ENCODE measurements at places on chromosomes 7 and 10.

GRCh38 chr7:37149051-37149772, 299.5 kb downstream of the ELMO1 start:
- DNase-seq = no peak

DNA sequence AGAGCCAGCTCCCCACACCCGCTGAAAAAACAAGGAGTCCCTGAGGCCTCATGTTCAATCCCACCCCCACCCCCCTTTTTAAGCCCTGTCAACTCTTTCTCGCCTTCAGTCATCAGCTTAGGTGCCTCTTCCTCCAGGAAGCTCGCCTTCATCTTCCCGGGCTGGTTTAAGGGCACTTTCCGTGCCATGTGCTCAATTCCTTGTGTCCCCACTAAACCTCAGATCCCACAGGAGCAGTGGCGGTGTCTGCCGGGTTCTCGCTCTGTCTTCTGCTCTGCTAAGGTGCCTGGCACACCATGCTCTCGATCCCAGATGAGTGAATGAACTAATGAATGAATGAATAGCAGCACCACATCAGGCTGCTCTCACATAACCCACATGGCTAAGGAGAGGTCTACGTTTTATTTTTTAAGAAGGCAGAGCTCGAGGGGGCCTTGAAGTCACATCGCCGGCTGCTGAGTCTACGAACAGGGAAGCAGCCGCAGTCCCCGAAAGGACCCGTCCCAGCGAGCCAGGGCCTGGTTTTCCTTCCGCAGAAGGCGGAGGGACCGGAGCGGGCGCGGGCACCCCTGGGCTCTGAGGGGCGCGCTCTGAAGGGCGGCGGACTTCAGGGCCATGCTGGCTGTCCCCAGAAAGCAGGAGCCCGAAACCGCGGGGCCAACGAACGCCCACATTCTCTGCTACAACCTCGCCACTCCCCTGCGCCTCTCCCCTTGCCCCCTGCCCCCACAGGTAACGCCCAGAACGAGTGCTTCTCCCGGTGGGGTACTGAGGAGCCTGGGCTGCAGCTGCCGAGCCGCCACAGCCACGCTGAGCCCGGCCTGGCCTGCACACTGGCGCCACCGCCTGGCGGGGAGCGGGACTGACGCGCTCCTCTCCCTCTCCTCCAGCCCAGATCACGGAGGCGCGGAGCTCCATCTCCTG, 73.4 kb upstream of the KCNMA1 start:
- peak; percentile 63 for DNase-seq

DNA sequence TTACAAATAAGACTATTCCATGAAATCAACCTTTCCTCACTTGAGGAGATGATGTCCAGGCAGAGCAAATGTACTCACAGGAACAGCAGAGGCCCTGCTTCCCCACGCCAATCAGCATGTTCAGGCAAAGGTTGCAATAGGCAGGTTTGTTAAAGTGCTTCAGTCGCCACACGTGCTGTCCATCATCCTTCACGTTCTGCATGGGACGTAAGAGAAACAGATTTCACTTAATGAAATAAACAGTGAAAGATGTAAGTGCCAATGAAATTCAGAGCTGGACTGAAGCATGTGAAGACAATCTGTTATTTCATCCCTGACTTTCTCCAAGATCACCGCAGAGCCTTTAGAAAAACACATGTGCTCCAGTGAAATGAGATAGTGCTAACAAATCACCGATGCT, 217.4 kb downstream of the DGKB start:
- no peak for DNase-seq

DNA sequence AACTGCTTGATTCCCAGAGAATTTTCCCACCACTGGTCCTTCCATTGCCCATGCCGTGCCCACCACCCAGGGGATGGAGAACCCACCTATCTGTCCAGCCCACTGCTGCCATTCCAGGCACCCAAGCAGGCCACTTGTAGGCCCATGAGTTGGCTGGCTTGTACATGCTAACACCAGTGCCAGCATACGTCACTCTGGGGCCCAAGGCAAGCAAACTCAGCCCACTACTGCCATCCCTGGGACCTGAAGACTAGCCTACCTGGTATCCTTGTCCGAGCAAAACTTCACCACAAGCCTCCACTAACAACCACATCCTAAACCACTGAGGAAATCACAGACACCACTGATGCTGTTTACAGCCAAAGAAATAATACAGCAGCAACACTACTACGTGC, 44.7 kb upstream of the CDK6 start:
- DNase-seq = no peak

DNA sequence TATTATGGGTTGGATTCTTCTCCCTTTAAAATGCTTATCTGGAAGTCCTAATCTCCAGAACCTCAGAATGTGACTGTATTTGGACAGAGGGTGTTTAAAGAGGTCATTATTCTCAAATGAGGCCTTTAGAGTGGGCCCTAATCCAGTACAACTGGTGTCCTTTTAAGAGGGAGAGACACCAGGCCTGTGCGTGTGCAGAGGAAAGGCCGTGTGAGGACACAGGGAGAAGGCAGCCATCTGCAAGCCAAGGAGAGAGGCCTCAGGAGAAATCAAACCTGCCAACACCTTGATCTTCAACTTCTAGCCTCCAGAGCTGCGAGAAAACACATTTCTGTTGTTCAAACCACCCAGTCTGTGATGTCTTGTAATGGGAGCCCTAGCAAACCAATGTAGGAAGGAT, 235.4 kb upstream of the MYO3A start:
- DNase-seq = no peak

- no peak for DNase-seq
These were observed at the start of gene ADGRA1 for GRCh38 chr10:133087679-133088178. Gene ADGRA1 (plus strand): TSS chr10:133087924. CDS start chr10:133088910, 986 bp downstream.

- no peak for DNase-seq
These were observed 180.9 kb downstream of the CDK14 start for GRCh38 chr7:90777041-90777440.

DNA sequence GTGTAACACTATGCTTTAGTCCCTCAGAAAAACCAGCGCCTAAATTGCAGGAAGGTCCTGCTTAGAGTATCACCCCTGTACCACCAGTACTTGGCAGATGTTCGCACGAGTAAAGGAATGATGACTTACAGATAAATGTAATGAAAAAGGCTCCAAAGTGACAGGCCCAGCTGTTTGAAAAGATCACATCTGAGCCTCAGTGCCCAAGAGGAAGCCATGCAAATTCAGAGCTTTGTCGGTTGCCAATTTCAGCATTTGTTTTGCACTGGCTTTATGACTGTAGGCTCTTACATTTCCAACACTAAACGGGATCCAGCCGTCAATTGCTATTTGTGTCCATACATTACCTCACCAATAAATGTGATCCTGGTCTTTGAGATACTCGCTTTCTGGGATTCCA, 60.6 kb upstream of the GAD2 start:
- no peak for DNase-seq

GRCh38 chr7:134452419-134452838, 6.5 kb downstream of the AKR1B1 start:
- DNase-seq = peak; percentile 61

GRCh38 chr7:42392826-42393225, 155.8 kb upstream of the GLI3 start:
- DNase-seq = no peak

- DNase-seq = no peak
These were observed 566.9 kb downstream of the DNAJB6 start for GRCh38 chr7:157903710-157904109.

GRCh38 chr10:132496360-132497062, 41.1 kb upstream of the INPP5A start:
- no peak for DNase-seq

DNA sequence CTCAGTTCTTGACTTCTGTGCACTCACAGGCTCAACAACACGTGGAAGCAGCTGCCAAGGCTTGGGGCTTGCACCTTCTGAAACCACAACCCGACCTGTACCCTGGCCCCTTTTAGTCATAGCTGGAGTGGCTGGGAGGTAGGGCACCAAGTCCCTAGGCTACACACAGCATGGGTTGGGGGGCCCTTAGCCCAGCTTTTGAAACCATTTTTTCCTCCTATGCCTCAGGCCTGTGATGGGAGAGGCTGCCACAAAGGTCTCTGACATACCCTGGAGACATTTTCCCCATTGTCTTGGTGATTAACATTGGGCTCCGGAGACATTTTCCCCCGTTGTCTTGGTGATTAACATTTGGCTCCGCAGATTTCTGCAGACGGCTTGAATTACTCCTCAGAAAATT, 38.6 kb downstream of the RALA start:
- DNase-seq = no peak

Measured in kidney glomerular epithelial cell (primary cell).